ENCODE measurements at places on chromosomes 12 and 14.

- H3K4me3 ChIP-seq: no peak overlapping the region
- H3K36me3 ChIP-seq: peaks cover 2% of the 10 kb centered on the region
- H3K4me1 ChIP-seq: no peaks in the 10 kb centered on the region
- no peaks in the 10 kb centered on the region for H3K27me3 ChIP-seq
These were observed 6.7 kb downstream of the CFL2 start for GRCh38 chr14:34707722-34708121.

- H3K36me3 ChIP-seq: peaks cover 21% of the 10 kb centered on the region
- peaks cover 21% of the 10 kb centered on the region for H3K27me3 ChIP-seq
- H3K27ac ChIP-seq: peak overlapping the region; percentile 75
These were observed 5.9 kb downstream of the GSG1 start for GRCh38 chr12:13097491-13098011.

DNA sequence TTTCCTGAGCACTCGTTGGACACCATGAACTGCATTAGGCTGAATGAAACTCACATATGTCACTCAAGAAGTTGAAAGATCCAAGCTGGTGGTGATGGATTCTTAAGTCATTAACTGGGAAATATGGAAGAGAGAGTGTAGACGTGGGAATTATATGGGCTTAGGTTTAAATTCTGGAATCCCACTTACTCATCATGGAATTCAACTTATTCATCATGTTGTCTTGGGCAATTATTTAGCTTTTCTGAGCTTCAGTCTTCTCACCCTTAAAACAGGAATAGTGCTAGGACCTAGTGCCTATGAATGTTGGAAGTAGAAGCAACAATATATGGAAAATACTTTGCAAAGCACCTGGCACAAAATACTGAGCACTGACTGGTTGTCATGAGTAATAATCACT, 292.4 kb upstream of the TBX3 start:
- no peaks in the 10 kb centered on the region for H3K36me3 ChIP-seq
- no peak overlapping the region for H3K27ac ChIP-seq
- no peak for DNase-seq
- H3K4me1 ChIP-seq: no peaks in the 10 kb centered on the region

DNA sequence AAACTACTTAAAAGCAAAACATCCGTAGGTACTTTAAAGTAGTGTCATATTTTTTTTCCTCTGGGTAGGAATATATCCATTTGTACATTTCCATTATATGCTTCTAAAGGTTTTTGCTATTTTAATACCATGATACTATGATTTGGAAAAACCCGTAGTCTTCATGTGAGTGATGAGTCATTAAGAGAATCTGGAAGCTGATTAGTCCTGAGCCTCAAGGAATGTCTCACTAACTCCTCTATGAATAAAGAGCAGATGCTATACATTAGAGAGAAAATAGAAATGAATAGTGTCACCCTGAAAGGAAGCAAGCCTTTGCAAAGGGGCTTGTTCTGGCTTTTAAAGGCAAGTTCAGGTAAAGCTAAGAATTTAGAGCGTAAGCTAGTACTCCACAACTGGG, 432.1 kb downstream of the CCDC91 start:
- no peaks in the 10 kb centered on the region for H3K4me1 ChIP-seq
- no peak overlapping the region for H3K4me3 ChIP-seq
- H3K27me3 ChIP-seq: peaks cover 10% of the 10 kb centered on the region

GRCh38 chr12:68306564-68306963, 25.6 kb downstream of the MDM1 start:
- H3K27me3 ChIP-seq: no peaks in the 10 kb centered on the region
- H3K4me3 ChIP-seq: no peak overlapping the region
- H3K36me3 ChIP-seq: peaks cover 17% of the 10 kb centered on the region
- no peak for DNase-seq
- H3K27ac ChIP-seq: peak overlapping the region; percentile 17

DNA sequence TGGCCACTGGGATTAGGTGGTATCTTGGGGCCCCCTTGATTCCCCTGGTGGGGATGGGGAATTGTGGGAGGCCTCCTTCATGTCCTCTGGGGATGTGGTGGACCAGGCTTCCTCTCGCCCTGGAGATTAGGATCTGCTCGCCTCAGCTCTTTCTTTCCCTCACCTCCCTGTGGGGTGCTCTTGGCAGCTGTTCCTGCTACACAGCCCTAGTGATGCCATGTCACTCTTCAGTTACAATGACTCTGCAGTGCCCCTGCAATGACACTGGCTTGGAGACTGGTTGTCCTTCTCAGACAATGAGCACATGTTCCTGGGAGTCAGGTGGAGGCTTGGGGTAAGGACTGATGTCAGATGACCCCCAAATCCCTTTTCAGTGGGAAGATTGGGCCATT, 83.9 kb downstream of the ADCK1 start:
- H3K4me3 ChIP-seq: no peak overlapping the region
- peaks cover 4% of the 10 kb centered on the region for H3K36me3 ChIP-seq
- H3K4me1 ChIP-seq: no peaks in the 10 kb centered on the region
- no peak for DNase-seq
- H3K27me3 ChIP-seq: no peaks in the 10 kb centered on the region
- no peak overlapping the region for H3K27ac ChIP-seq

DNA sequence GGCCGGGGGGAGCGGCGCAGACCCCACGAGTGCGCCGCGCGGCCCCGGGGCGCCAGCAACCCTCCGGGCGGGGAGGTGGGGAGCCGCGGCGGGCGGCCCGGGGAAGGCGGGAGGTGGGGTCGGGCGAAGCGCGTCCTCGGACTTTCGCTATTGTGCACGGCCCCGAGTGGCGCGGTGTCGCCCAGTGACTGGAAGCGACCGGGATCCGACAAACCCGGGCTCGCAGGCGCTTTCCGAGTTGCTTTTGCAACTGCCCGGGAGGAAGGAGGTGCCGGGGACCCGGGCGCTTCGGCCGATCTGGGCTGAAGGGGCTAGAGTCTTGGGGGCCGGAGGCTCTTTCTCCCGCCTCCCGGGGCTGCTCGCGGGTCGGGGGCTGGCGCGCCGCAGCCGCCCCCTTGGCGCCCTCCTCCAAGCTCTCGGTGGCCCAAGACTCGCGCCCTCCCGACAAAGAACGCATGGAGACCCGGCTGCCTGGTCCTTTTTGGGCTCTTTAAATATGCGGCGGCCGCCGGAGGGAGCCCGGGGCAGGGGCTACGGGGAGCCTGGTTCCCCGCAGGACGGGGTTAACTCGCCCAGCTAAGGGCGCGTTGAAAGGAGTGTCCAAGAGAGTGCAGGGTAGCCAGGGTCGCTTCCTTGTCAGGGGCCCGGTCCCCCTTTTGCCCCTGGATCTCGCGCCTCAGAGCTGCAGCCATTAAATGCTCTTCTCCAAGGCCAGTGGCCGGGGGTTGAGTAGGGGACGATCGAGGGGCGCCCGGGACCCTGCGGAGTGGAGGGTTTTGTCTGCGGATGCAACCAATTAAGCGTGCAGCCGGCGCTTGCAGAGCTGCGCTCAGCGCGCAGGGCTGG, 1.4 kb downstream of the HMGA2 start:
- DNase-seq: no peak
- H3K27me3 ChIP-seq: peaks cover 91% of the 10 kb centered on the region
- H3K4me3 ChIP-seq: peak overlapping the region; percentile 70
- H3K27ac ChIP-seq: no peak overlapping the region
- peaks cover 22% of the 10 kb centered on the region for H3K4me1 ChIP-seq

DNA sequence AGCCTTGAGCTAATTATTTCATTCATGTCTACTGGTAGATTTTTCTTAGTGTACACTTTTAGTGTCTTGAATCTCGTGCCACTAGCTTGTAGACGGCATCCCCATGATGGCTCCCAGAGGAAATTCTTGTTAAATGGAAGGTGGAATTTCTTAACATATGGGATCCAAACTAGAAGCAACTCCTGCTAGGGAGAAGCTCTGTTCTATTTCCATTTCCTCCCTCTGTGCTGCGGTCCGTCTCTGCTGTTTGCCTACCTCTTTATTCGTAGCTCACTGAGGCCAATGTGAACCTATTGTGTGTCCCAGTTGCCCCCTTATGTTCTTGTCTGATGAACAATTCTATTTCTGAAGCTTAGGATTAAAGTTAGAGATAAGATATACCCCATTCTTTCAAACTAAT, 588 bp downstream of the PIK3C2G start:
- no peak overlapping the region for H3K4me3 ChIP-seq
- no peak overlapping the region for H3K27ac ChIP-seq
- no peaks in the 10 kb centered on the region for H3K36me3 ChIP-seq
- no peaks in the 10 kb centered on the region for H3K4me1 ChIP-seq
- DNase-seq: no peak

DNA sequence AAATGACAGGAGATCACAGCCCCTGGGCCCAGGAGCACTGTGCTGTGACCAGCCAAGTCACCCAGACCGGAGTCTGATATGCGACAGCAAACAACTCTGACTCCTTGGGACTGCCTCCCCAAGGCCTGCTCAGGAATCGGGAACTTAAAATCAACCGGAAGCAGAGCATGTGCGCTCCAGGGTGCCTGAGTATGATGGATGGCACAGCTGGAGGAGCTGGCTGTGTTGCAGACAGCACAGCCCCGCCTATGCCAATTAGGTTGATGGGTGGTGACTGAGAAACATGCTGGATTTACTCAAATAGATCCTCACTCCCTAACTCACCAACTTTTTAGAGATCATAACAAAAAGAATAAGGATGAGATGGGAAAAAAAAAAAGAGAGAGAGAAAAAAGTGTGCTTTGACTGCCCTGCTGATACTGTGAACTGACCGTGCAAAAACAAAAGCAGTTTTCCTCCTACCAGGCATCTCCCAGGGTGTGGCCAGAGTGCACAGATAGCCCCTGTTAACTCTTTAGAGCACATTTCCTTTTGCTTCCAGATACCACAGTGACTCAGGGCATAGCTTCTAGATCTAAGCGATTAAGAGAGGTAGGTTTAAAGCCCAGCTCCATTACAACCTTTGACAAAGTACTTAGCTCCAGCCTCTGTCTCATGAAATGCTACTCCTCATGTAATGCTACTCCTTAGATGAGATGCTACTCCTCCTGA, 27.4 kb upstream of the STON2 start:
- peaks cover 78% of the 10 kb centered on the region for H3K27me3 ChIP-seq
- no peak overlapping the region for H3K27ac ChIP-seq
- no peaks in the 10 kb centered on the region for H3K36me3 ChIP-seq
- no peaks in the 10 kb centered on the region for H3K4me1 ChIP-seq

- H3K4me1 ChIP-seq: no peaks in the 10 kb centered on the region
- H3K4me3 ChIP-seq: no peak overlapping the region
- H3K27me3 ChIP-seq: no peaks in the 10 kb centered on the region
- DNase-seq: no peak
These were observed 4.4 kb upstream of the OR6J1 start for GRCh38 chr14:22648506-22648905.

- no peaks in the 10 kb centered on the region for H3K27me3 ChIP-seq
- no peaks in the 10 kb centered on the region for H3K36me3 ChIP-seq
- DNase-seq: no peak
- H3K4me1 ChIP-seq: no peaks in the 10 kb centered on the region
- no peak overlapping the region for H3K27ac ChIP-seq
- no peak overlapping the region for H3K4me3 ChIP-seq
These were observed 170.7 kb downstream of the NOVA1 start for GRCh38 chr14:26427097-26427496.

DNA sequence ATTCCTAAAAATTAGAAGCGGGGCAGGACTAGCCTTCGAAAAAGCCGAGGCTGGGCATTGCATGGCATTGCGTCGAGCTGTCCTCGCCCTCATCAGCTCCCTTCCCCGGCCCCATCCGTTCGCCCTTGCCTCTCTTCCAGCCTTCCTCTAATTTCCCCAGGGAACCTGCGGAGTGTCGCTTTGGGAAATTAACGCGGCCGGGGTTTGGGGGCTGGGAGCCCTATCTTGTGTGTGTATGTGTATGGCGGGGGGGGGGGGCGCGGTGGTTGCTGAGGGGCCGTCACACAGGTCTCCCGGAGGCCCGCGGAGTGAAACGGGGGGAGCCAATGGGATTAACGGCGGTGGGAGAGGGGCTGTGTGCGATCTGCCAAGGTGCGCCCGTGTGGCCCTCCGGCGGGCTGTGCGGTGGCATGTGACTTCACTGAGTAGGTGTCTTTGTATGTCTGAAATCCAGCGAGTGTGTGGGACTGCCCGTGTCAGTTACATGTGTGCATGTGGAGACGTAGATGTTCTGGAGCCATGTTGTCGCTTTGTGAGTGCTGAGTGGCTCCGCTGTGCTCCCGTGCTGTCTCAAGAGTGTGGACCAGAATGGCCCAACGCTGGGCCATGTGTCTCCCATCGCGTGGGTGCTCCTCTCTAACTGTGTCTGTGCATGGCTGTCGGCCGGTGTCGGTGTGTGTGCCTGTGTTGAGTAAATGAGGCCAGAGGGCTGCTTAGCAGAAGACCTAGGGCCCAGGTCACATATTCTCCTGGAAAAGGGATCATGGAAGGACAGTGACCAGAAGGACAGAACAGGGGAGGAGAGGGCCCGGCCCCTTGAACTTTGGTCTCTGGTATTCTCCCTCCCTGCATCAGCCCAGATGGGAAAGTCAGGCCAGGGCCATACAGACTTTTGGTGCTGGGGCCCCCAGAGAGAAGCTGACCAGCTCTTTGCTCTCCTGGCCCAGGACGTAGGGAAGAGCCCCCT, 1.5 kb downstream of the PTMS start:
- peak overlapping the region; percentile 60 for H3K27ac ChIP-seq
- DNase-seq: no peak
- peaks cover 21% of the 10 kb centered on the region for H3K27me3 ChIP-seq
- peaks cover 63% of the 10 kb centered on the region for H3K4me1 ChIP-seq
- H3K36me3 ChIP-seq: peaks cover 7% of the 10 kb centered on the region
- peak overlapping the region; percentile 89 for H3K4me3 ChIP-seq

- H3K36me3 ChIP-seq: no peaks in the 10 kb centered on the region
- peaks cover 37% of the 10 kb centered on the region for H3K27me3 ChIP-seq
- H3K4me3 ChIP-seq: no peak overlapping the region
- DNase-seq: no peak
- H3K4me1 ChIP-seq: no peaks in the 10 kb centered on the region
These were observed 201.0 kb upstream of the GZMB start for GRCh38 chr14:24834956-24835355.

DNA sequence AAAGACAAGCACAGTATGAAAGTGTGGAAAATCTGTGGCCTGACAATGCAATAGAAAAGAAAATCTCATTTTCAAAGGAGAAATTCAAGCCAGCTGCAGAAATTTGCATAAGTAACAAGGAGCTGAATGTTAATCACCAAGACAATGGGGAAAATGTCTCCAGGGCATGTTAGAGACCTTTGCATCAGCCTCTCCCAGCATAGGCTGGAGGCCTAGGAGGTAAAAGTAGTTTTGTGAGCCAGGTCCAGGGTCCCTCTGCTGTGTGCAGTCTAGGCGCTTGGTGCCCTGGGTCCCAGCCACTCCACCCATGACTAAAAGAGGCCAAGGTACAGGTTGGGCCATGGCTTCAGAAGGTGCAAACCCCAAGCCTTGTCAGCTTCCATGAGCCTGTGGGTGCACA, 58.3 kb downstream of the TESPA1 start:
- no peak for DNase-seq
- H3K4me3 ChIP-seq: no peak overlapping the region
- H3K36me3 ChIP-seq: no peaks in the 10 kb centered on the region
- no peak overlapping the region for H3K27ac ChIP-seq

DNA sequence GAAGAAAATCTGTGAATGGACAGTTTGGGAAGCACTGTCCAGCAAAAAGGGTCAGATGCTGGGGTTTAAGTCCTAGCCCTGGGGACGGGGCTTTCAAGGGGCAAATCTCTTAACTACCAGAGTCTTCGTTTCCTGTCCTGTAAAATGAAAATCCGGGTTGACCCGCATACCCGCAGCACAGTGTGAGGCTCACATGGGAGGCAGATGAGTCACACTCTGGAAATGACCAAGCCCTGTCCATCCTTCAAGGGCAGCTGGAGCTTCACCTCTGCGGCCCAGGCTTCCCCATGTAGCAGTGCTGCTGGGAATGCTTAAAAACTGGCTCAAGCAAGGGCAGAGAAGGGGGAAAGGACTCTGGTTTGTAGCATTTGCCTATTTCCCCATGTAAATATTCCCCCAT, 19.0 kb downstream of the FAM181A start:
- H3K27ac ChIP-seq: no peak overlapping the region
- H3K4me3 ChIP-seq: no peak overlapping the region
- DNase-seq: no peak
- peaks cover 22% of the 10 kb centered on the region for H3K36me3 ChIP-seq
- no peaks in the 10 kb centered on the region for H3K4me1 ChIP-seq

Data from central memory CD8-positive, alpha-beta T cell (primary cell).